ENCODE measurements at places on chromosomes 5 and 9.

- no peak for DNase-seq
Measured at GRCh38 chr9:130142641-130143040, 29.6 kb upstream of the NCS1 start.

GRCh38 chr5:68450245-68450852, 234.8 kb downstream of the PIK3R1 start:
- DNase-seq = no peak

GRCh38 chr5:79505138-79505537, 8.8 kb downstream of the HOMER1 start:
- DNase-seq = no peak

GRCh38 chr9:36158122-36158521, 11.1 kb upstream of the CCIN start:
- DNase-seq = no peak

GRCh38 chr5:167442922-167443321, 848.5 kb upstream of the WWC1 start:
- DNase-seq = no peak

DNA sequence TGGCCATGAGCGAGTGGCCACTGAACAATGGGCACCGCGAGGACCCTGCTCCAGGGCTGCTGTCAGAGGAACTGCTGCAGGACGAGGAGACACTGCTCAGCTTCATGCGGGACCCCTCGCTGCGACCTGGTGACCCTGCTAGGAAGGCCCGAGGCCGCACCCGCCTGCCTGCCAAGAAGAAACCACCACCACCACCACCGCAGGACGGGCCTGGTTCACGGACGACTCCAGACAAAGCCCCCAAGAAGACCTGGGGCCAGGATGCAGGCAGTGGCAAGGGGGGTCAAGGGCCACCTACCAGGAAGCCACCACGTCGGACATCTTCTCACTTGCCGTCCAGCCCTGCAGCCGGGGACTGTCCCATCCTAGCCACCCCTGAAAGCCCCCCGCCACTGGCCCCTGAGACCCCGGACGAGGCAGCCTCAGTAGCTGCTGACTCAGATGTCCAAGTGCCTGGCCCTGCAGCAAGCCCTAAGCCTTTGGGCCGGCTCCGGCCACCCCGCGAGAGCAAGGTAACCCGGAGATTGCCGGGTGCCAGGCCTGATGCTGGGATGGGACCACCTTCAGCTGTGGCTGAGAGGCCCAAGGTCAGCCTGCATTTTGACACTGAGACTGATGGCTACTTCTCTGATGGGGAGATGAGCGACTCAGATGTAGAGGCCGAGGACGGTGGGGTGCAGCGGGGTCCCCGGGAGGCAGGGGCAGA, 53.3 kb downstream of the JADE2 start:
- DNase-seq = no peak

DNA sequence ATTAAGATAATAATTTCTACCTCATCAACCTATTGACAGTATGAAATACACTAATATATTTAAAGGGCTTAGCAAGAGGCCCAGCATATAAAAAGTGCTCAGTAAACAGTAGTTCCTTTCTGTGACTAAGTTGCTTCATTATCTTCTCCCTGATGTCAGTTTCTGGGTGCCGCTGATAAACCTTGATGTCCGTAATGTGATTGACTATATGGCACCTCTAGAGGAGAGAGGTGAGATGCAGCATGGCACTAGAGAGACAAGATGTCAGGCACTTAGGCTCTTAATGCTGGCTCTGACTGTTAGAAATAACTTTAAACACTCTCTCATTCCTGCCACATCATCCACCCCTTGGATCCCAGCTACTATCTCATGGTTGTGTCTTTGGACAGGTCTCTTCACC, 455.9 kb upstream of the KLF4 start:
- DNase-seq = no peak

DNA sequence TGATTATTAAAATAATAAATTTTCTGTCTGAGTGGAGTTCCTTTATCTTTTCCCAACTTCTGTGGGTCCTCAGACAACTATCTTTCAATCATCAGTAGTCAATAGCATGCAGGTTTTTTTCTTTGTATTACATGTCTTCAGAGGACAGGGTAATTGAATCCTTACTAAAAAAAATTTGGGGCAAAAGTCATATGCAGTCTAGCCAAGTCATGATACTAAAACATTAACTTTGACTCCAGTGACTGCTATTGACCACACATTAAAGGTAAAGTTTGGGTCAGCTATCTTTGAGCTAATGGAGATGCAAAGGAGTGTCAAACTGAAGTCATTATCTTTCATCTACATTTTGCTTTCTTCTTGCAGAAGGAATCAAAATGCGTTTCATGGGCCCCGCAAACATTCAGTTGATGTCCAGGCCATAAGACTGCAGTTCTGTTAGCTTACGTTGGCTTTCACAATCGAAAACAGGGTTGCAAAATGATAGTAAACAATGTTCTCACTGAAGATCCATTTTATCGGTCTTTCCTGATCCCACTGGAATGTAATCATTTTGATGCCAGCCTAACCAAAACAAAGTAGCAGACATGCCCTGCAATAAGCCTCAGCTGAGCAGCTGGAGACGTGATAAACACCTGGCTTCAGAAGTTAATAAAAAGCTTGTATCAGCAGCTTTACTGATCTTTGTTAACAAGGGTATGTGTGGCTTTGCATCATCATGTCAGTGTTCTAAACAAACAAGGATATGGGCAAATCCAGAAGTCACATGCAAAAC, 186.1 kb upstream of the PRLR start:
- DNase-seq = no peak

DNA sequence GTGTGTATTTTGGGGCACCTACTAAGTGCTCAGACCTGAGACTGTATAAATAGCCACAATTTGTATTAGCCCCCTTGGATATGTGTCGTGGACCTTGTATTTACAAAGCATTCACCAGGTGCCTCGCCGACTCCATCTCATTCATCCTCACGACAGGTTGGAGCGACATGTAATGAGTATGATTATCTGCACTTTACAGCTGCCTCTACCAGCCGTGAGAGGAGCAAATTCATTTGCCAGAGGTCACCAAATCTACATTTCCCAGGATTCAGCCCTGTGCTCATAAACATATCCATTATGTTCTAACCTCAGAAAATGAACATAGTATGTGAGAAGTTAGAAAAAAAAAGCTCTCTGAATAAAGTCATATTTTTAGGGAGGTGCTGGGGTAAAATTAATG, 167.4 kb downstream of the ZDHHC21 start:
- no peak for DNase-seq

DNA sequence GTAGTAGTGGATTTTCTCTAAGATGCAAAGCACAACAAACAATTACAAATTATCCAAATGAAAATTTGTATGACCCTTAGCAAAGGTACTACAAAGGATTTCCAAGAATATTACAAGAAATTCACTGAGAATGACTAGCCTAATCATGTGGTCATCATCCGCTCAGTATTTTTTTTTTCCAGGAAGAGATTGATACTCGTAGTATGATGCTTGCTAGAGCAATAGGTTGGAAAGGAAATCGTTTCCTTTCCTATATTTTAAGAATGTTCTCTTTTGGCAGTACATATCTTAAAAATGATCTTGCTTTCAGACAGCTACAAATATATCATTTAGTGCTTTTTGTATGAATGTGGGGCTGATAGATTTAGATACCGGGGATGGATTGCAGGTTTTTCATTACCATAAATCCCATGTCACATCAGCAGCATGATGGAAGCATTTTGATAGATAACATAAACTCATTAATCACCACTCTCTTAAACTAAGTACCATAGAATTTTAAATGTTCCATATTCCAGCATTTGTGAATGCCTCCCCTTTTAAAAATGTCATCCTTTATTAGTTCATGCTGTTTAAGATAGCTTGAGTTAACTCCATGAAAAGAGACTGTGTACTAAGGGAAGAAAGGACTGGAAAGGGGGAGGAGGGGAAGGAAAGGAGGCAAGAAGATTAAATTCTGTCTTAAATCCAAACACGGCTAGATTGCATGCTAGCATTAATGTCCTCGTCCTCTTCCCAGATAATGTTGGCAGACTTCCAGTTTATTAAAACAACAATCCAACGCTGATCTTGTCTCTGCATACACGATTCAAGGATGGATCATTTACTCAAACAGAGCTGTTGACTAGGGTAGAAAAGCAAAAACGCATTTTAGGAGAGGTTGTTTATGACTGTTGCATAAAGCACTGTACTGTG, 311.7 kb upstream of the ZNF608 start:
- no peak for DNase-seq
